Activated CD4-positive, alpha-beta T cell treated with anti-CD3 and anti-CD28 coated beads, Interleukin-2, amount 10 ng/mL, durations not matched to agents 24 days and 14 days (primary cell): ENCODE measurements at places on chromosomes 1 and 21. TPM values are rescaled to one million over a fixed set of nuclear protein-coding genes. Genes with fewer than 3 reads are reported as not detected.

TNNT2 gene
- total RNA-seq = not detected in 2 replicates

CITED4 gene
- 5.5 and 6.0 TPM in 2 replicates for total RNA-seq

UBQLN4 gene
- 64.3 and 65.0 TPM in 2 replicates for total RNA-seq

PTAFR gene
- 0.40 and 0.57 TPM in 2 replicates for total RNA-seq

CYP4X1 gene
- not detected in 2 replicates for total RNA-seq
